ENCODE measurements at places on chromosomes 2 and 18.

DNA sequence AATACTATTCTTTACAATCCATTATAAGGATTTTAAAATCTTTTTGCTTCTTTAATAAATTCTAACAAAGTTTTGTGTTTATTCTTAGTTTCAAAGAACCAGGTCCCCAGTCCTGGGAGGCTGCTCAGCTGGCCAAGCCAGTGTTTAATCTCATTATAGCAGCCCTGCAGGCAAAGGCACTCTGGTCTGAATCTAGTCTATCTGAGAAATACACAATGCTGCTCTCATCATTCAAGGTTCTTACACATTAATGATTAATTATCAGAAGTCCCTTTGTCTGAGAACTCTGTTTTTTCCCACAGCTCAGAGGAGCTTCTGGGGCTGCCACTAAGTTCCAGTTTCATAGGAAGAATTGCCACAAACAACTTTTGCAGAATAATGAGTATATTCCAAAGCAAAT lies 27.7 kb downstream of the KCTD18 start:
- DNase-seq: no peak

DNA sequence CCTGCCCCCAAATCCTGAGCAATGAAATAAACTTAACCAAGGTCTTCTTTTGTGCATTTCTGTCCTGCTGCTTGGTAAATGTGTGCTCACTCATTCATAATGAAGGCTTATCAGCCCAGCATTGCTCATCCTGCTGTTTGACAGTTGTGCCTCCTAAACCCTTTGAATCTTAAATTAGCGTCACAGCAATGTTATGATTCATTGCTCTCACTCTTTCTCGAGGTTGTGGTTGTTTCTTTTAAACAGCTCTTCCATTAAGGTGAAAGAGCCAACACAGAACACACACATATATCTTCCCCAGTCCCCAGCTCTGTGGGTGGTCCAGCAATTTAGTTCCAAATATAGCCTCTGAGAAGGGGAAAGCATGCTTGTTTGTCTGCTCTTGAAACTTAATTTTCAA lies 84.0 kb downstream of the EVA1A start:
- no peak for DNase-seq

- no peak for DNase-seq
Observed at GRCh38 chr2:114113518-114113917, 223.6 kb downstream of the ACTR3 start.

GRCh38 chr18:49967636-49968313 lies 154.4 kb upstream of the ACAA2 start:
- DNase-seq: no peak

- DNase-seq: no peak
Observed at GRCh38 chr2:166335284-166335683, 40.5 kb downstream of the SCN9A start.

- DNase-seq: no peak
Observed at GRCh38 chr2:178295906-178296305, 101.6 kb downstream of the OSBPL6 start.

All from PC-9 (cell line).